ENCODE measurements at places on chromosomes 5 and 9. TPM values are rescaled to one million over a fixed set of nuclear protein-coding genes. Genes with fewer than 3 reads are reported as not detected.
A peak's percentile ranks its signal among the peaks of the same experiment; 100 is the strongest.

GRCh38 chr5:157400741-157401495 lies 59.1 kb upstream of the NIPAL4 start:
- H3K4me3 ChIP-seq = no peak overlapping the region
- H3K27ac ChIP-seq = no peak overlapping the region
- H3K4me1 ChIP-seq = no peaks in the 10 kb centered on the region

DNA sequence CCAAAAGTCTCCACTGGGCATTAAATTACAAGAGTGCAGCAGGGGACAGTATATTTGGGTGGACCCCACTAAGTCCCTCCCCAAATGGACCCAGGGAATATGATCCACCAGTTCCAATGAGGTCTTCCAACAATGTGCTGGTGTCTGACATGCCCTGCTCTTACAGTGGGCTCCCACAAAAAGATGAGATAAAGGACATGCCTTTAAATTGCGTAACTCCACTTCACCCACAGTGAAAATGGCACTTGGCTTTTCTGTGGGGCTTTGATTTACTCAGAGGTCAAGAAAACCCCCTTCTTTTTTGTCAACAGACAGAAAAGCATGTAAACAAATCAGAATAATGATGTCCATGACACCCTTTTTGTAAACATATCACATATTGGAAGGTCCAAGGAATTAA lies 336.5 kb downstream of the EBF1 start:
- H3K4me1 ChIP-seq = no peaks in the 10 kb centered on the region
- no peak for DNase-seq
- no peak overlapping the region for H3K4me3 ChIP-seq
- H3K36me3 ChIP-seq = no peaks in the 10 kb centered on the region

DNA sequence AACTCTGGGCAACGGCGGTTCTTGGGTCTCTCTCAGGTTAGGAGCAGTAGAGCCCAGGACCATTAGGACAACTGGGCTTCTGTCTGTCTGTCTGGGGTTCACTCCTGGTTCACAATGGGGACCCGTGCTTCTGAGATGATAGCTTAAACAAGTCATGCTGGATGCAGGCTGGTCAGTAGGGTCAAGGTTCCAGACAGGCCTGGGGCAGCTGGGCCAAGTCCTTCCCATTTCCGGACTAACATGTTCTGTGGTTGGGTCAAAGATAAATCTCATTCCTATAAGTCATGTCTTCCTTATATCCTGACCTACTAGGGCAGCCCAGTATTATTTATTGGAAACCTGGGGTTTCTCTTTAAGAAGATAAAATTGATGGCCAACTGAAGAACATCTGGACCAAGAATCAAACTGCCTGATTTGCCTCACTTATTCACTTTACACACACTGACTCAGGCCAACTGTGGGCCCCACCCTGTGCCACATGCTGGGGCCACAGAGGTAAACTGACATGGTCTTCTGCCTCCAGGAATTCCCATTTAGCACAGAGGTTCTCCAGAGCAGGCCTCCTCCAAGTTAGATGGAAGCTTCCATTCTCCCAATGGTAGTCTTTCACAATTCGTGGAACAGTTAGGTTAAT lies 8.3 kb downstream of the HDHD3 start:
- no peak overlapping the region for H3K4me3 ChIP-seq
- H3K27me3 ChIP-seq = no peaks in the 10 kb centered on the region
- no peak for DNase-seq
- peaks cover 3% of the 10 kb centered on the region for H3K36me3 ChIP-seq

- no peaks in the 10 kb centered on the region for H3K36me3 ChIP-seq
- no peak overlapping the region for H3K27ac ChIP-seq
- no peak for DNase-seq
- no peak overlapping the region for H3K4me3 ChIP-seq
- H3K4me1 ChIP-seq = peaks cover 15% of the 10 kb centered on the region
- no peaks in the 10 kb centered on the region for H3K27me3 ChIP-seq
Measured at GRCh38 chr9:137865581-137866145, 11.9 kb upstream of the CACNA1B start.

- H3K36me3 ChIP-seq = no peaks in the 10 kb centered on the region
- no peak overlapping the region for H3K4me3 ChIP-seq
- H3K27ac ChIP-seq = peak overlapping the region; percentile 37
- peak; percentile 93 for DNase-seq
Measured at GRCh38 chr5:154627698-154628678, 127.2 kb upstream of the LARP1 start.

DNA sequence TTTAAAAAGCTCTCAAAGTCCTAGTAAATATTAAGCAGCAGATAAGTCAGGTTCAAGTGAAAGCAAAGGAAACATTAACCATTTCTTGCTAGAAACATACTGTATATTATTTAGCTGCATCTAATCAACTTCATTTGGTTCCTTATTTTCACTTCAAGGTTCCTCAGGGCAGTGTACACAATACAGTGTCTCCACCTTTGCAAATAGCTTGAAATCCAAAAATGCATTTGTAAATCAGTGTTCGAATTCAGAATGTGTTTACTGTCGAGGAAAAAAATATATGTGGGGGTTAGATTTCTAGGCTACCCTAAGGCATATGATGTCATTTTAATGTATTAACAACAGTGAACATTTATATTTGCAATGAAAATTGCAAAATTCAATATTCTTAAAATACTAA lies 436.0 kb downstream of the CETN3 start:
- no peak for DNase-seq
- no peaks in the 10 kb centered on the region for H3K27me3 ChIP-seq
- no peaks in the 10 kb centered on the region for H3K36me3 ChIP-seq
- H3K4me1 ChIP-seq = no peaks in the 10 kb centered on the region
- H3K27ac ChIP-seq = no peak overlapping the region
- no peak overlapping the region for H3K4me3 ChIP-seq

DNA sequence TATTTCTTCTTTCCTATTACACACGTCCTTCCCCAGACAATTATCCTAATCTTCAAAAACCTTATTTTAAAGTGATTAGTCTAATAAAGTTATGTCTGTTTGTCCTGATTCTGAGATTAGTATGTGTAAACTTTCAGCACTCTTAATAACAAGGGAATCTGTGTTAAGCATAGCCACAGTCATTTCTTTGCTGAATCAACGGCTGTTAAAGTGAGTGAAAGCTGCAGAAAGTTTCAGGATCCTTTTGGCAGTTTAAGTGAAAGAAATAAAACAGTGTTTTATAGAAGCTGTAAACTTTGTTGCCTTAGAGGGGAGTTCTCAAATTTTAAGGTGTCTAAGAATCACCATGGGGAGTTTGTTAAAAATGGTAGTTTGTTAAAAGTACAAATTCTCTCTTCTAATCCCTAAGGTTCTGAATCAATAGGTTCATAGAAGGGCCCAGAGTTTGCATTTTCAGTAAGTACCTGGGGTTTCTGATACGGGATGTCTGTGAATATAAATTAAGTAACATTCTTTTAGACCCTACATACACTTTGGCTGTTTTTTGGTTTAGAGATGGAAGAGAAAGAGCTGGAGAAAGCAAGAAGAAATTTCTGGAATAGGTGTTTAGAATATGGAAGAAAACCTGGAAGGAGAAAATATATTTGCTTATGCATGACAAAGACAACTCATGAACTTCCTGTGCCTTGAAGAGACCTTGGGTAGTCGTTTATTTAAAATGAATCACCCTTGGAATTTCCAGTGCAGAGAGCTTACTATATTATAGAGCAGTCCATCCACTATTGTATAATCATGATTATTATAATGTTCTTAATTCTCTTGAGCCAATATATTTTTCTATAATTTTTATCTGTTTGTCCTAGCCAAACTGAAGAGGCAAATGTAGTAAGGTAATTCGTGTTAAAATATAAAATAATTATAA lies 45.7 kb downstream of the SCAMP1 start:
- no peaks in the 10 kb centered on the region for H3K4me1 ChIP-seq
- H3K27me3 ChIP-seq = no peaks in the 10 kb centered on the region
- H3K4me3 ChIP-seq = no peak overlapping the region
- H3K36me3 ChIP-seq = no peaks in the 10 kb centered on the region
- H3K27ac ChIP-seq = no peak overlapping the region
- DNase-seq = no peak

GRCh38 chr5:126753227-126753626 lies 23.7 kb upstream of the LMNB1 start:
- H3K27me3 ChIP-seq = no peaks in the 10 kb centered on the region
- H3K4me3 ChIP-seq = no peak overlapping the region
- H3K4me1 ChIP-seq = no peaks in the 10 kb centered on the region
- DNase-seq = no peak
- H3K36me3 ChIP-seq = no peaks in the 10 kb centered on the region
- H3K27ac ChIP-seq = no peak overlapping the region

DNA sequence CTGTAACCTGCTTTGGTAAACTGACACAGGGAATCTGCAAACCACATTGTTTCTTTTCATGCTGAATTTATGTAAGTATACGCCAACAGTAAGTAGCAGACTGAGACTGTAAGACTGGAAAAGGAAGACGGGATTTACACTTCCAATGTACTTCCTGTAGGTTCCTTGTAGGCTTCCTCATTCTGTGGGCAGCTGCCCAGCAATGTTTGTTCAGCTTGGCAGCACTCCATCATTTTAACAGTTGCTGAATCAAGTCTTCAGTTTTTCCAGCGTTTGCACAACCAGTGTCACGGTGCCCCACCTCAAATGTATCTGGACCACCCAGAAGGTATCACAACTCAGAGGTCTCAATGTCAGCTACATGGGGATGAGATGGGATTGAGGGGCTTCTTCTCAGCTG lies 232.6 kb downstream of the PRDM9 start:
- no peak overlapping the region for H3K4me3 ChIP-seq
- H3K27me3 ChIP-seq = no peaks in the 10 kb centered on the region
- DNase-seq = peak; percentile 1
- H3K27ac ChIP-seq = no peak overlapping the region
- H3K4me1 ChIP-seq = no peaks in the 10 kb centered on the region
- H3K36me3 ChIP-seq = no peaks in the 10 kb centered on the region

- no peak overlapping the region for H3K27ac ChIP-seq
- H3K36me3 ChIP-seq = no peaks in the 10 kb centered on the region
- no peak for DNase-seq
- no peaks in the 10 kb centered on the region for H3K4me1 ChIP-seq
- H3K4me3 ChIP-seq = no peak overlapping the region
- no peaks in the 10 kb centered on the region for H3K27me3 ChIP-seq
Measured at GRCh38 chr9:14447103-14447502, 133.2 kb upstream of the NFIB start.

- no peaks in the 10 kb centered on the region for H3K27me3 ChIP-seq
- no peak overlapping the region for H3K27ac ChIP-seq
- H3K4me3 ChIP-seq = no peak overlapping the region
- no peak for DNase-seq
Measured at GRCh38 chr5:164679461-164679860, 1174.0 kb downstream of the MAT2B start.

GRCh38 chr5:123753180-123753936 lies 241.4 kb downstream of the CSNK1G3 start:
- DNase-seq = no peak
- H3K27me3 ChIP-seq = no peaks in the 10 kb centered on the region
- no peak overlapping the region for H3K4me3 ChIP-seq
- H3K36me3 ChIP-seq = no peaks in the 10 kb centered on the region

DNA sequence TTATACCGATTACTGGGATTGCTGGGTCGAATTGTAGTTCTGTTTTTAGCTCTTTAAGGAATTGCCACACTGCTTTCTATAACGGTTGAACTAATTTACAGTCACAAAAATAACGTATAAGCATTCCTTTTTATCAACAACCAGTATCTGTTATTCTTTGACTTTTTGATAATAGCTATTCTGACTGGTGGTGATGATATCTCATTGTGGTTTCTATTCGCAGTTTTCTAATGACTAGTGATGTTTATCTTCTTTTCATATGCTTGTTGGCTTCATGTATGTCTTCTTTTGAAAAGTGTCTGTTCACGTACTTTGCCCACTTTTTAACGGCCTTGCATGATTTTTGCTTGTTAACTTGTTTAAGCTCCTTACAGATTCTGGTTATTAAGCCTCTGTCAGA lies 74.4 kb downstream of the FAM174A start:
- no peak overlapping the region for H3K4me3 ChIP-seq
- no peaks in the 10 kb centered on the region for H3K4me1 ChIP-seq
- H3K36me3 ChIP-seq = no peaks in the 10 kb centered on the region
- H3K27ac ChIP-seq = no peak overlapping the region

- H3K27ac ChIP-seq = no peak overlapping the region
- no peaks in the 10 kb centered on the region for H3K36me3 ChIP-seq
- H3K4me1 ChIP-seq = no peaks in the 10 kb centered on the region
- no peak for DNase-seq
Measured at GRCh38 chr5:160537940-160538339, 116.3 kb downstream of the PTTG1 start.

GRCh38 chr9:110303133-110303532 lies 34.5 kb downstream of the TXNDC8 start:
- H3K4me1 ChIP-seq = no peaks in the 10 kb centered on the region
- peak; percentile 24 for DNase-seq
- no peak overlapping the region for H3K27ac ChIP-seq
- no peaks in the 10 kb centered on the region for H3K36me3 ChIP-seq
- H3K4me3 ChIP-seq = no peak overlapping the region

GRCh38 chr5:173515526-173515925 lies 100.9 kb downstream of the BOD1 start:
- no peaks in the 10 kb centered on the region for H3K27me3 ChIP-seq
- H3K36me3 ChIP-seq = no peaks in the 10 kb centered on the region
- no peaks in the 10 kb centered on the region for H3K4me1 ChIP-seq
- H3K4me3 ChIP-seq = no peak overlapping the region
- no peak for DNase-seq

- no peak overlapping the region for H3K4me3 ChIP-seq
- H3K27me3 ChIP-seq = no peaks in the 10 kb centered on the region
- no peaks in the 10 kb centered on the region for H3K36me3 ChIP-seq
- H3K27ac ChIP-seq = peak overlapping the region; percentile 45
- peak; percentile 44 for DNase-seq
Measured at GRCh38 chr5:67093279-67093678, 103.3 kb downstream of the CD180 start.

GRCh38 chr5:173751266-173751600 lies 134.8 kb upstream of the BOD1 start:
- no peak for DNase-seq
- H3K27ac ChIP-seq = no peak overlapping the region
- H3K36me3 ChIP-seq = no peaks in the 10 kb centered on the region
- H3K27me3 ChIP-seq = no peaks in the 10 kb centered on the region
- no peaks in the 10 kb centered on the region for H3K4me1 ChIP-seq

- no peak overlapping the region for H3K27ac ChIP-seq
- H3K36me3 ChIP-seq = no peaks in the 10 kb centered on the region
- DNase-seq = no peak
- no peaks in the 10 kb centered on the region for H3K27me3 ChIP-seq
- no peak overlapping the region for H3K4me3 ChIP-seq
Measured at GRCh38 chr5:175343308-175343707, 100.7 kb downstream of the DRD1 start.

DNA sequence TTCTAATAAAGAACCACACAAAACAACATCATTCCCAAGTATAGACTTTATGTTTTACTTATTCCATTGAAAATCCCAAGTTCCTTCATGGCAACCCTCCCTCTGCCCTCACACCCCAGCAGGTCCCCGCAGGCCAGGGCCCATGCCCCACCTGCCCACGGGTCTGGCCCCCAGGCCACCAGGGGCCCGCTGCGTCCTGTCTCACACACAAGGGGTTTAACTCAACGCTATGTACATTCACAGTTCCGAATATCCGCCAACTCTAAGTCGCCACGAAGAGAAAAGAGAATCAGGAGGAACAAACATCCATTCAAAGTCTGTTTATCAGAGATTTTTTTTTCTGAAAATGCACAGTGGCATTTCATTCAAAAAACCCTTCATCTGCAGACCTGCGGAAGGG lies 16.2 kb upstream of the SLC6A3 start:
- H3K27me3 ChIP-seq = no peaks in the 10 kb centered on the region
- no peak overlapping the region for H3K4me3 ChIP-seq
- DNase-seq = no peak
- no peak overlapping the region for H3K27ac ChIP-seq
- peaks cover 13% of the 10 kb centered on the region for H3K36me3 ChIP-seq

The SARDH gene
- 8.4 TPM for total RNA-seq

The NR3C1 gene
- total RNA-seq = 103 TPM

The ABCA1 gene
- total RNA-seq = 140 TPM

The GALNT12 gene
- total RNA-seq = 26.3 TPM

The ATP10B gene
- total RNA-seq = 7.2 TPM

The TXNDC15 gene
- total RNA-seq = 50.2 TPM
